GM12878 (cell line): ENCODE measurements at places on chromosomes 2 and 18.

GRCh38 chr18:73617981-73618380 is 529.7 kb downstream of the FBXO15 start:
- DNase-seq: no peak
- H3K4me1 ChIP-seq: no peaks in the 10 kb centered on the region
- no peak overlapping the region for H3K27ac ChIP-seq
- H3K4me3 ChIP-seq: no peak overlapping the region
- H3K36me3 ChIP-seq: no peaks in the 10 kb centered on the region
- H3K27me3 ChIP-seq: no peaks in the 10 kb centered on the region

DNA sequence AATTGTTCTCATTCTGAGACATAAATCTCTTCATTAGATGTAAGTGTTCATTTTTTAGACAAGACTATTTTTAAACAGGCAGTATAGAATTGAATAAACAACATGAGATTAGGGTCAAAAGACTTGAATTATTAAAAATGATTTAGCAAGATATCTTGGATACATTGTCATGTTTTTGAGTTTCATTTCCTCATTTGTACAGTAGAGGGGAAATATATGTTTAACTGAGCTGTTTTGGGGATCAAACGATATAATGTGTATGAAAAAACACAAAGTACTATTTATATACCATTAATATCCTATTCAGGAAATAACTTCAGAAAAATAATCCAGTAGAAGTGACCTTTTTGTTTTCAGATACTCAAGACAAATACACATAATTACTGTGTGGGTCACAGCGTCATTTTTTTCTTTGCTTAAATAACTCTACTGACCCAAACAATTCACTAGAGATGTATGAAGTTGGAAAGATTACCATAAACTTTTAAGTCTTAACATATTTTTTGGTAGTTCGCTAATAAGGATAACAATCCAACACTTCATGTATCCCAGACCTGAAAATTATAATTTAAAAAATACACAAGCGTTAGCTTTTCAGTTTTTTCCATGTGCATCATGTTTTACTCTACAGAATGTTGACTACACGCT is 896 bp upstream of the ASXL3 start:
- DNase-seq: no peak
- H3K36me3 ChIP-seq: no peaks in the 10 kb centered on the region

DNA sequence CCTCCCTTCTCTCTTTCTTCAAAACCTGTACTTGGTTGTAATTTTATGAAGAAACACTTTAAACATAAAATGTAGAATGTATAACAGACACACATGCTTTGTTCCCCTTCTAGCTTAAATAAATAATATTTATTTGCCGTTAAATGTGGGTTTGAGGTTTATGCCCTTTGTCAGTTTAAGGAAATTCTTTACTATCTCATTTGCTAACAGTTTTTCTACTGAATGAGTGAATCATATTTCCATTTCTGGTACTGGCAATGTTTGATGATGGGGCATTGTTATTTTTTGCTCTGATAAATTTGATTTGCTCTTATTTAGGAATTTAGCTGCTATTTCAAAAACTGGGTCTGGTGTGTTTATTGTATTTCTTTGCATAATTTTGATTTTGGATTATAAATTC is 555.6 kb downstream of the CCDC85A start:
- no peaks in the 10 kb centered on the region for H3K4me1 ChIP-seq
- H3K27ac ChIP-seq: no peak overlapping the region
- no peaks in the 10 kb centered on the region for H3K27me3 ChIP-seq
- no peaks in the 10 kb centered on the region for H3K36me3 ChIP-seq
- DNase-seq: no peak

- no peaks in the 10 kb centered on the region for H3K36me3 ChIP-seq
- no peaks in the 10 kb centered on the region for H3K27me3 ChIP-seq
- no peak for DNase-seq
- no peak overlapping the region for H3K27ac ChIP-seq
- no peak overlapping the region for H3K4me3 ChIP-seq
Measured at GRCh38 chr18:6901286-6901926, 171.9 kb downstream of the ARHGAP28 start.

GRCh38 chr2:171205551-171205950 is 44.9 kb upstream of the TLK1 start:
- no peak for DNase-seq
- H3K27ac ChIP-seq: no peak overlapping the region
- H3K36me3 ChIP-seq: no peaks in the 10 kb centered on the region
- no peak overlapping the region for H3K4me3 ChIP-seq
